ENCODE measurements at places on chromosomes 6 and 20. TPM values are rescaled to one million over a fixed set of nuclear protein-coding genes. Genes with fewer than 3 reads are reported as not detected.

ZNF165 gene
- total RNA-seq, result 0.08 TPM

DNA sequence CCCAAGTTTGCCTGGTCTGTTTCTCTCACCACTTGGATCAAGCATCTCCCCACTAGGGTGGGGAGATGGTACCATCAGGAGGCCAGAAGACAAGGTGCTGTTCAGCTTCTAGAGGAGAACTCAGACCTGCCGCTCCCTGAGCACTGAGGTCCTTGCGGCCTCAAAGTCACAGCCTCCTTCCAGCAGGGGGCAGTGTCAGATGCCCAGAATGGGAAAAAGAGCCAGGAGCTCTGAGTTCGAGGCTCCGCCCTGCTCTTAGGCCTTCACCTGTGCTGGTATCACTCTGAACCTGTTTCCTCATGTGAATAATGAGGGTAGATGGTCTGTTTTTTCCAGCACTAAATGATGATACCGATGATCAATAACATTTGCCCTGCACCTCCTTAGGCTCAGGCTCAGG, 68.7 kb downstream of the TOX2 start:
- 0 out of 2 replicates have a peak, but pooled peaks cover 6% of the 10 kb centered on the region for H3K36me3 ChIP-seq
- H3K27me3 ChIP-seq, result no peaks in the 10 kb centered on the region
- H3K4me1 ChIP-seq, result peaks cover 12% of the 10 kb centered on the region
- no peak overlapping the region for H3K4me3 ChIP-seq
- H3K27ac ChIP-seq, result no peak overlapping the region

DNA sequence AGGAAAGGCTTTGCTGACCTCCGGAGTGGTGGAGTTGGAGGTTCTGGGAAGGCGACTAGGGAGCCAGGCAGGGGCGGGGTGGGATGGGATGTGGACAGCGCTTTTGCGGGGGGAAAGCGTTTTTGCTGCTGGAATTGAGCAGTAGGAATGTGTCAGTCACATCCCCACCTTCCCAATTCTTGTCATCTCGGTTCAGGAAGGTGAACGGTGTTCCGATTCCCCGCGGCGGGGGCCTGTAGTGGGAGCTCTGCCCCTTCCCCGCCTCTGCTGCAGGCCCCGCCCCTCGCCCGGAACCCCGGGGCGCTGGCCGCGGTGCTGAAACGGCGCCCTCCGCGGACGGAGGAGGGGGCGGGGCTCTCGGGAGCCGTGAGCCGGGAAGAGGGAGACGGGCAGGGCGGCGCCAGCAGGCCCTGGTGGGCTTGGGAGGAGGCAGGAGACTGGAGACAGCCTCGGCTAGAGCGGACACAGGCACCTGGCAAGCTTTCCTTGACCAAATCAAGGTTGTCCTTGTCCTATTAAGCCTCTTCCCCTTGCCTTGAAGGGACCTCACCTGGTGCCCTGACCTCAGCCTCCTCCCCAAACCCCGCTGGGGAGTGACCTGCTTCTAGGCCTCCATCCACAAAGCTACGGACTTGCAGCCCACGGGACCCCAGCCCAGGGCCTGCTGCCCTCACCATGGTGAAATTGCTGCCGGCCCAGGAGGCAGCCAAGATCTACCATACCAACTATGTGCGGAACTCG, at the start of gene LHFPL5:
LHFPL5 (plus strand) TSS at position 357 of the 741 bp plus-strand sequence; CDS start at position 676, 319 bp downstream.
- H3K27me3 ChIP-seq, result no peaks in the 10 kb centered on the region
- peak; percentile 42 for DNase-seq
- no peak within 1 kb of the TSS for H3K4me3 ChIP-seq
- no peaks in the 10 kb centered on the region for H3K36me3 ChIP-seq

DNA sequence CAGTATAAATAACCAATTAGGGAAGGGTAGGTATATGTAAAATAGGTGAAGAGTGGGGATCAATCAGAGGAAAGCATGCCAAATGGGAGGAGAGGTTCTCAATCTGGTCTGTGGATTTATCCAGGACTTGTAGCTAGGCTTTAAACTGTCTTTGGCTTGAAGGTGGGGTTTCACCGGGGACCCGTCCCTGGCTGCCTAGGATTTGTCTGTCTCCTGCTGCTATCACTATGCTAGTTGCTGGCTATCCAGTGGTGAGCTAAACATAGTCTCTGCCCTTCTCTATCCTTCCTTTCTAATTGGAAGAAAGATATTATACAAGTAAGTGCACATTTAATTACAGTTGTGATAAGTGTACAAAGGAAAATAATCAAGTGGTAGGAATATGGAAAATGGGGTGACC, 58.8 kb downstream of the DOP1A start:
- peaks cover 5% of the 10 kb centered on the region for H3K4me1 ChIP-seq
- H3K36me3 ChIP-seq, result peaks cover 26% of the 10 kb centered on the region
- DNase-seq, result no peak
- H3K27me3 ChIP-seq, result no peaks in the 10 kb centered on the region
- H3K4me3 ChIP-seq, result no peak overlapping the region

GRCh38 chr20:11810311-11811083, 107.2 kb upstream of the BTBD3 start:
- H3K36me3 ChIP-seq, result no peaks in the 10 kb centered on the region
- no peak overlapping the region for H3K4me3 ChIP-seq
- H3K4me1 ChIP-seq, result peaks cover 47% of the 10 kb centered on the region

DNA sequence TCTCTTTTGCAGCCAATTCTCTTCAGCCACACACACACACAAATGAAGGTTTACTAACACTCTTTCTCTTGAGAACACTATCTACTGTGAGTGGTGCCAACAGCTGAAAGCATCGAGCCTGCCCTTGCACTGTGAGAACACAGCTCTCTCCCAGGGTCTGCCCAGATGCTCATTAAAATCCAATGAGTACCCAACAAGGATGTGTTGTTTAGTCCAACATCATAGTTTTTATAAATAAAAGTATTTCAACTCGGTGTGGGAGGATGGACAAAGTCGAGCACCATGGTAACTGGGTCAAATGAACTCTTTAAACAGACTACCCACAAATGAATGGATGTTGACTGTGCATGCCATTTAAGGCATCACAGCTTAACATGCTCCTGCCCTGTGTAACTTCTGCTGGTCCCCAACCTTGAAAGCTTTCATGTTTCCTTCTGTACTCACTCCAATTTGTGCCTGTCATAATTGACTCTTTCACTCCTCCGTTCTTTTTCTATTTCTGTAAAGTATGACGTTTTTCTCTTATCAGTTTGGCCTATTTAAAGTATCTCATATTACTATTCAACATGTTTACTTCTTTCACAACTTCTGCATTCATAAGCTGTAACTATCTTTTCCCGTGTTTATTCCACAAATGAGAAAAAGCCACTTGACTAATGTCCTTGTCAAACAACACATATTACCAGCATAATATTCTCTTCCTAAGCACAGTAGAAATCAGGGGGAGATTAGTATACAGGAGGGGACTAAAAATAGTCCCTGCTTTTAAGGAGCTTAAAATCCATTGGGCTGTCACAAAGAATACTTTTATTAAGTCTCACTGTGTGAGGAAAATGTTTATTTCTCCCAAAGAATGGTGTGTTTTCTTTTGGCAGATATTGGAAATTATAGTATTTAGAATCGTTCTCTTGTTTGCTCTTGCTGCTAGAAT, 215.4 kb downstream of the RFPL4B start:
- peaks cover 27% of the 10 kb centered on the region for H3K4me1 ChIP-seq
- peak overlapping the region; percentile 87 for H3K27ac ChIP-seq
- DNase-seq, result no peak
- no peaks in the 10 kb centered on the region for H3K36me3 ChIP-seq
- no peaks in the 10 kb centered on the region for H3K27me3 ChIP-seq

DNAH8 gene
- total RNA-seq, result not detected

GRCh38 chr6:101931766-101932165, 538.3 kb downstream of the GRIK2 start:
- no peaks in the 10 kb centered on the region for H3K27me3 ChIP-seq
- H3K4me1 ChIP-seq, result no peaks in the 10 kb centered on the region
- H3K27ac ChIP-seq, result no peak overlapping the region
- H3K36me3 ChIP-seq, result no peaks in the 10 kb centered on the region
- DNase-seq, result no peak

GRCh38 chr6:119163006-119163405, 84.5 kb upstream of the FAM184A start:
- no peak overlapping the region for H3K27ac ChIP-seq
- H3K4me1 ChIP-seq, result no peaks in the 10 kb centered on the region
- H3K27me3 ChIP-seq, result no peaks in the 10 kb centered on the region
- DNase-seq, result no peak
- no peaks in the 10 kb centered on the region for H3K36me3 ChIP-seq
- H3K4me3 ChIP-seq, result no peak overlapping the region

GLP1R gene
- not detected for total RNA-seq

DNA sequence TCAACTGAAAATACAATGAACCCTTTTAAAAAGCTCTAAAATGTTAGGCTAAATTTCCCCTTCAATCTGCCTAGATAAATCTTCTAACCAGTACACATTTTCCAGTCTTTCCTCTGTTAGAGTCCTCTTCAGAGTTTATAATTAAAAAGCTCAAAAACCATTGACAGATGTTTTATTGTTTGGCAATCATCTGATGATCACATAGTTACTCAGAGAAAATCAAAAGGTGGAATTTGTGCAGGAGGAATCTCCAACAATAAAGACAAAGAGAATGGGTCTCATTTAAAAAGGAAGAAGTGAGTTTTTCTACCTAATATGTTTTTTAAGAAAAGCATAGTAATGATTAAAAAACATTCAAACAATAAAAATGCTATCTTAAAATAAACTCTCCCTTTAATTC, 3.1 kb downstream of the TRAPPC3L start:
- no peaks in the 10 kb centered on the region for H3K36me3 ChIP-seq
- H3K4me1 ChIP-seq, result no peaks in the 10 kb centered on the region
- H3K27ac ChIP-seq, result no peak overlapping the region
- H3K27me3 ChIP-seq, result no peaks in the 10 kb centered on the region

DNA sequence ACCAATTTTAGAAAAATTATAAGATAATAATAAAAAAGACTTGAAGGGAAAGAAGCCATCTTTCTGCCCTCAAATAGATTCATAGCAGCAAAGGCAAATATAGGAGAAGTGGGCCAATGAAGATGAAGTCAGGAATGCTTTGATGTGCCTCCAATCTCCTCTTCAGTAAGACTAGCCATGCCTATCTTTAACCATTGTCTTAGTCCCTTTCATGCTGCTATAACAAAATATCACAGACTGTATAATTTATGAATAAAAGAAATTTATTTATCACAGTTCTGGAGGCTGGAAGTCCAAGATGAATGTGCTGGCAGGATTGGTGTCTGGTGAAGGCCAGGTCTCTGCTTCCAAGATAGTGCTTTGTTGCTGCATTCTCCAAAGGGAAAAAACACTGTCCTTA, 18.8 kb upstream of the SLC17A3 start:
- H3K4me3 ChIP-seq, result no peak overlapping the region
- no peak for DNase-seq
- H3K4me1 ChIP-seq, result no peaks in the 10 kb centered on the region
- H3K36me3 ChIP-seq, result no peaks in the 10 kb centered on the region
- H3K27me3 ChIP-seq, result no peaks in the 10 kb centered on the region

DNA sequence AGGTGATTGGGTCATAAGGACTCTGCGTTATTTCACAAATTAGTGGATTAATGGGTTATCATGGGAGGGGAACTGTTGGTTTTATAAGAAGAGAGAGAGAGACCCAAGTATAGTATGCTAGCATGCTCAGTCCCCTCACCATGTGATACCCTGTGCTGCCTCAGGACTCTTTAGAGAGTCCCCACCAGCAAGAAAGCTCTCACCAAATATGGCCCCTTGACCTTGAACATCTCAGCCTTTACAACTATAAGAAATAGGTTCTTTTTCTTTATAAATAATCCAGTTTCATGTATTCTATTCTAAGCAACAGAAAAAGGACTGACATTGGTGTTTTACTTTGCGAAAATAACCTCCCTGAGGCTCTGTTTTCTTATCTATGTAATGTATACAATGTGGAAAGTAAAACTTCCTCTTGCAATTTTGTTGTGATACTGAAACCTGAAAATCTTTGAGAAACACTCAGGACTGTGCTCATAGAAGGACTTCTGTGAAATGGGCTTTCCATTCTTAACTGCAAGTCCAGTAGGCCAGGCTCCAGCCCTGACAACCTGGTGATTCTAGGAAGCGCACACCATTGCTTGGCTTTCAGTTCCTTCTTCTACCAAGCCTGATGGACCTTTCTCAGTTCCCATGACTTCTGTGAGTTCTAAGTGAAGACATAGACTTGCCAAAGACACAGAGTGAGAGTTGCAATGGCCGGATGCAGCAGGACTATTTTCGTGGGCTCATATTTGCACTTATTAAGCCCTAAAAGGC, 21.9 kb downstream of the SIRPD start:
- H3K27me3 ChIP-seq, result peaks cover 18% of the 10 kb centered on the region
- no peaks in the 10 kb centered on the region for H3K4me1 ChIP-seq
- H3K36me3 ChIP-seq, result no peaks in the 10 kb centered on the region
- H3K27ac ChIP-seq, result no peak overlapping the region
- DNase-seq, result no peak
- H3K4me3 ChIP-seq, result no peak overlapping the region

DNA sequence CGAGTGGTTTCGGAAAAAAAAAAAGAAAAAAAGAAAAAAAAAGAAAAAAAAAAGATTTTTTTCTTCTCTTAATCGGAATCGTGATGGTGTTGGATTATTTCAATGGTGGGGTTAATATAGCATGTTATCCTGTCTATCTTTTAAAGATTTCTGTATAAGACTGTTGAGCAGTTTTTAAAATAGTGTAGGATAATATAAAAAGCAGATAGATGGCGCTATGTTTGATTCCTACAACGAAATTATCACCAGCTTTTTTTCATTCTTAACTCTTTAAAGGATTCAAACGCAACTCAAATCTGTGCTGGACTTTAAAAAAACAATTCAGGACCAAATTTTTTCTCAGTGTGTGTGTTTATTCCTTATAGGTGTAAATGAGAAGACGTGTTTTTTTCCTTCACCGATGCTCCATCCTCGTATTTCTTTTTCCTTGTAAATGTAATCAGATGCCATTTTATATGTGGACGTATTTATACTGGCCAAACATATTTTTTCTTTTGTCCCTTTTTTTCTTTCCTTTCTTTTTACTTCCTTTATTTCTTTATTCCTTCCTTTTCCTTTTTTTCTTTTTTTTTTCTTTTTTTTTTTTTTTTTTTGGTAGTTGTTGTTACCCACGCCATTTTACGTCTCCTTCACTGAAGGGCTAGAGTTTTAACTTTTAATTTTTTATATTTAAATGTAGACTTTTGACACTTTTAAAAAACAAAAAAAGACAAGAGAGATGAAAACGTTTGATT, 3.6 kb downstream of the SOX4 start:
- H3K36me3 ChIP-seq, result peaks cover 56% of the 10 kb centered on the region
- H3K4me3 ChIP-seq, result peak overlapping the region; percentile 75
- peaks cover 18% of the 10 kb centered on the region for H3K4me1 ChIP-seq
- peak; percentile 82 for DNase-seq
